ENCODE measurements at places on chromosomes 1 and 21. TPM values are rescaled to one million over a fixed set of nuclear protein-coding genes. Genes with fewer than 3 reads are reported as not detected.

Gene HFM1
- 8.2 TPM for polyA plus RNA-seq

DNA sequence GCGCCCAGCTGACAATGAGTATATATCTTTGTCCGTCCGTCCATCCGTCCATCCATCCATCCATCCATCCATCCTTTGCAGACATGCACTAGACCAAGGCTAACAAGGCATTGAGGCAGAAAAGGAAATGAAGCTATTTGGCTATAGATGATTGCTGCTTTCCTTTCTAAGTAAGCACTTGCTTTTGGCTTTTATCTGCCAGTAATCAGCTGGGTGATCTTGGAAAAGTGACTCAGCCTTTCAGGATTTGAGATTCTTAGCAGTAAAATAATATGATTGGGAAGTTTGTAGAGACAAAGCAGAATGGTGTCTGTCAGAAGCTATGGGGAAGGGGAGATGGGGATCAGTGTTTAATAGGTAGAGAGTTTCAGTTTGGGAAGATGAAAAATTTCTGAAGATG lies 22.7 kb downstream of the ZFYVE9 start:
- DNase-seq = no peak

GRCh38 chr1:112905395-112906149 lies 50.4 kb downstream of the SLC16A1 start:
- peak; percentile 33 for DNase-seq

DNA sequence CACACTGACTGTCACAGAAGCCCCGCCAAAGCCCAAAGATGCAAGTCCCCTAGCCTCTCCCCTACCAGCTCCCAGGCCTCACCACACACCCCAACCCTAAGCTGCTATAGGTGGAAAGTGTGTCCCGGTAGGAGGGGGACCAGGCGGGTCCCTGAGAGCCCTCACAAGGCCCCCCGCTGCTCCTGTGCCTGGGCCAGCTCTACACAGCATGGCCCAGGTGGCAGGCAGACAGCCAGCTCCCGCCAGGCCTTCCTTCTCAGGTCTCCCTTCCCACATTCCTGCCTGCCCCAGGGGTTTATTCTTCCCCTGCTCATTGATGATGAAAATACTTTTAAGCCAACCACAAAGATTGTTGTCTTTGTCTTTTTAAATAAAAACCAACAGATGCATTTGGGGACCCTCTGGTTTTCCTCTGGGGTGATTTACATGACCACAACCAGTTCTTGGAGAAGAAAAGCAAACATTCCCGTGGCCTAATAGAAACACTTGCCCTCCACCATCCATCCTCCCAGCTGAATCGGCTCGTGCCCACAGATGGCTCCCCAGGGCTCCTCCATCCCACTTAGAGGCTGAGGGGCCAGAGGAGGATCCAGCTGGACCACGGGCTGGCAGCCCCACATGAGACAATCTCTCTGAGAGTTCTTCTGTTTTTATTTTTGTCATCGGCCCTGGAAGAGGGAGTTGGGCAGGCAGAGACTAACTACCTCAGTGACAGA lies 93.1 kb downstream of the DMRTB1 start:
- DNase-seq = no peak

GRCh38 chr1:95370691-95371562 lies 136.9 kb downstream of the RWDD3 start:
- no peak for DNase-seq

- DNase-seq = no peak
These were observed 226.9 kb upstream of the IRF2BP2 start for GRCh38 chr1:234836776-234837357.

GRCh38 chr1:172670791-172671190 lies 11.9 kb downstream of the FASLG start:
- DNase-seq = no peak

All from renal cortex interstitium (tissue), 15 donors.